ENCODE measurements at places on chromosomes 11 and 22.

DNA sequence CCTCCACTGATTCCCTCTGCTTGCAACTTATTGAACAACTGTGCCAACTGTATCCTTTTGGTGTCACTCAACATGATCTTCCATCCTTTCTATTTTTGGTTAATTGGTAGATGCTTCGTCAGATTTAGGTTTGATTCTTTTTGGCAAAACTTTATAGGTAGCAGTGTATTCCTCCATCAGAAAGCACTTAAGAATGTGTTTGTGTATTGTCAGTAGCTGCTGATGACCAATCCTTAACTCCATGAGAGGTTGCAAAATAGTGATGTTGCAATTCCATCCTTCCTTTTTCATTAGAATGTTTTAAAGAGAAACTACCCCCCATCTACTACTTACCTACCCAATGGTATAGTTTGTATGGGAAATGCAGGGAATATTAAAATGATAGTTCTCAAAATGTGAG lies 22.1 kb downstream of the FAM76B start:
- no peak for DNase-seq

DNA sequence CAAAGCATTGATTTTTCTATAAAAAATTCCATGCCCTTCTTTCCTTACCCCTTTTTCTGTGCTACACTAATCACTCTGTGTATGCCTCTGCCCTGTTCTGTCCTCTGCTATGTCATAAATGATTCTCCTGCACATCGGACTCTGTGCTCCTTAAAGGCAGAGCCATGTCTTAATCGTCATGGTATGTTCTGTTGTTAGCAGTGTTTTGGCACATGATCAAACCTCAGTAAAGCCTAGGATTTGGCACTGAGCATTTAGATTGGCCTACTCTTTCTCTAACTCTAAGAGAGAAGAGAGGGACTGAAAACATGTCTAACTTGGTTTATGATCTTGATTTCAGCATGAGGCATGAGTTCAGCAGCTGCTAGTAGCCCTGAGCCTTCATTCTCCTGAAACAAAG lies 266.9 kb downstream of the AASDHPPT start:
- no peak for DNase-seq

GRCh38 chr11:2982214-2982613 lies 9.9 kb downstream of the NAP1L4 start:
- no peak for DNase-seq

DNA sequence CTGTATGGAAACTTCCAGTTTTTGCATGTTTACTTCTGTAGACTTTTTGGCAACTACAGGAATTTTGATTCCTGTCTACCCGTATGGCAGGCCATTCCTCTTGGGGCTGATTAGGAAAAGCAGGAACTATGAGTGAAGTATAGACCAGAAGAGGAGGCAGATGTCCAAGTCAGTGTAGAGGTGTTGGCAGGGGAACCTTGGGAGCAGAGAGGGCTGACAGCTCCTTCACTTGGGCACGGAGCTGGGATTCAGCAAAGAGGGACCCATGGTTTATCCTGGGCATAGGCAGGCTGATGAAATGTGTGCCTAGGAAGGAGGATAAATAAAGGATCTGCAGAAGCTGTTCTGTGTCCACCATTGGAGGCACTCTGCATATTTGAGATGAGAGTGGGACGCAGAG lies 33.1 kb downstream of the TREH start:
- no peak for DNase-seq

- DNase-seq: no peak
These were observed 672 bp downstream of the RTL6 start for GRCh38 chr22:44497218-44497904.

GRCh38 chr11:11302565-11302964 lies 50.5 kb downstream of the CSNK2A3 start:
- DNase-seq: no peak

- no peak for DNase-seq
These were observed 106.7 kb upstream of the HSD17B12 start for GRCh38 chr11:43573873-43574272.

DNA sequence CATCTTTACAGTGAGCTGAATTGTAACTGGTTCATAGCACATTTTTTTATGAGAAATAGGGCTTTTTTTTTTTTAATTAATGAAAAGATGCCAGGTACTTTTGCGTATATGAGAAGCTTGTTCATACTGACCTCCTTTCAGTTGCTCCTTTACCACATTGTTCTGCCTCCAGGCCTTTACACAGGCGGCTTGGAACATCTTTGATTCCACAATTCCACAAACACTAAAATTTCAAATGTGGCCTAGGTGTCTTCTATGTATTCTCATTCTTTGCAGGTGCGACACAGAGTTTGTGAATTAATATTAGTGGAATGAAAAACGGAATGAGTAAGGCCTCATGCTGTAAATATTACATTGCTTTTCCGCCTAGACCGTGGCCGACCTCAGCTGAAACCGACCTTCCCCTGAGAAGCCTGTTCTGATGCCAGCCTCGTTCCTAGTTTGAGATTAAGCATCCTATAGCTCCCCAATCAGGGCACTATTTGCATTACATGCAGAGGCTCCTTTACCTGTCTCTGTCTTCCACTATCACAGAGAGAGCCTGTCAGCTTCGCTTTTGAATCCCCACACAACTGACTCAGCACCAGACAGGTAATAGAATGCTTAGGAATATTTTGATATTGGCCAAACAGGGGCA lies 125.8 kb downstream of the LDLRAD3 start:
- DNase-seq: no peak

DNA sequence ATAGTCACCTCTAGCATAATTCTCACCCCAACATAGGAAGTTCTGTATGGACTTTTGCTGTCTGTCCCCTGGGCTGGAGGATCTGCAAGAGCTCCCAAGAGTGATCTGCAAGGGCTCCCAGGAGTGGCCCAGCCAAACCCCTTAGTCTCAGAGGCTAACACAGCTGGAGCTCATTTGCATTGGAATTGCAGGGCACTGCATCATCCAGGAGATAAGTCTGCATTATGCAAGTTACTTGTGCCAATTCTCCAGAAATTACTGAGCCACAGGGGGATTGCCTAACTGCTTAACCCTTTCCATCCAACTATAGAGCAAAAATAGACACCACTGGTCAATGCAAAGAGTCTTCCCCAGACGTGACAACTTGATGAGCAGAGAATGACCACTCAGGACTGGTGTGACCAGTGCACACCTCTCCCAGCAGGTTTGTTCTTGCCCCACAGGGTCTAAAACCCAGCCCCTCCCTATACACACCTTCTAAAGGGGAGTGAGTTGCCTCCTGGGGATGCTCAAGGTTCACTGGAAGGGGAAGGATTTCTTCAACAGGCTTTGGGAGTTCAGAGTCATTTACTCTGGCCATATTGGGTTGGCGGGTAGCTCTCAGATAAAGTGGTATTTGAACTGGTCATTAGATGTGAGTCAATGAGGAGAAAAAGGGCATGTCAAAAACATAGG lies 38.4 kb downstream of the POU2AF3 start:
- DNase-seq: no peak

DNA sequence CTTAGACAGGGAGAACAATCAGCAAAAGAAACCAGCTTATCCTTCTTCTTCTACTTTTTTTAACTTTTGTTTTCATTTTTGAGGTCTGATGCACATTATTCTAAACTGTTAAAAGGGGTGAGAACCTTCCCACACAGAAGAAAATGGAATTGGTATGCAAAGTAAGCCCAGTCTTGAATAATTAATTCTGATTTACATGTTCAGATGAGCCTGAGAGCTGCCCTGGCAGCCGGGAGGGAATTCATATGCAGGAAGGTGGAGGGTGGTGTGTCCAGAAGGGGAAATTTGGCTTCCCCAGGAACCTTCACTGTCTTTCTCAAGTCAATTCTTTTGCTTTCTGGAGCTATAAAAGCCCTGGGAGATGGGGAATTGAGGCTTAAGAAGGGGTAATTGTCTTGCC lies 181.0 kb downstream of the INSC start:
- DNase-seq: no peak

DNA sequence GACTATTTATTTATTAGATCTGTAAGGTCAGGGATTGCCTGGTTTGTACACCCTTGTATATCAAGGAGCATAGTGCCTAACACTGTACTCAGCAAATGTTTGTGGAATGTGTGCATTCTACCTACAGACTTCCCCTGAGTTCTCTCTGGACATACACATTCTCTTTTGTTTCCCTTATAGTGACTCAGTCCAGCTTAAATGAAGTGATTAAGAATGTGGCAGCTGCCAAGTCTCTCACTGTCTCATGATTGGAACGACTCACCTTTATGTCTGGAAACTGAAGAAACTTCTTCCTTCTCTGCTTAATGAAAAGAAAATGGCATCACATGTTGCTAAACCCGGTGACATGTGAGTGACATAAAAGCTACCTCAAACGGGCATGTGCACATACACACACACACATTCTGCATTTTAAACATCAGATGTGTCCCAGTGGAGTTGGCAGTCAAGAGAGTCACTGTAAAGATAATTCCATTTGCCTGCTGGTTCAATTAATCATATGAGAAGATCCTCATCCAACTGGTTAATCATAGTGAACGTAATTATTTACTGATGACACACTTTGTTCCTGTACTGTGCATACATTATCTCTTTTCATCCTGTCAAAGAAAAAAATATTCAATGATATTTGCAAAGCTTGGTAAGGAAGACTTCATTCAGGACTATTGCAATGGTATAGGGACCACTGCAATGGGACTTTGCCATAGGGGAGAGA lies 42.8 kb downstream of the GLYAT start:
- DNase-seq: no peak

DNA sequence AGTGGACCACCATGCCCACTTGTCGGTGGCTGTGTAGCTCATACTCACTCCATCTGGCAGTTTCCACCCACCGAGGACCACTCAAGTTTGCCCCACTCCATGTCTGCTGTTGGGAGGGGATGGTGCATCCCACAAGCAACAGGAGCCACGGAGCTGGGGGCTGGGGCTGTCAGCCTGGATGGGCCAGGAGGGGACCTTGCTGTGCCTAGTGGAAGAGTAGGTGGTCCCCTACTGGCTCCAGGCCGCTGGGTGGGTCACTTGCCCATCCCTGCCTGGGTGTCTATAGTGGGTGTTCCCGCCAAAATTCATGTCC lies 57.0 kb downstream of the SMIM38 start:
- no peak for DNase-seq

DNA sequence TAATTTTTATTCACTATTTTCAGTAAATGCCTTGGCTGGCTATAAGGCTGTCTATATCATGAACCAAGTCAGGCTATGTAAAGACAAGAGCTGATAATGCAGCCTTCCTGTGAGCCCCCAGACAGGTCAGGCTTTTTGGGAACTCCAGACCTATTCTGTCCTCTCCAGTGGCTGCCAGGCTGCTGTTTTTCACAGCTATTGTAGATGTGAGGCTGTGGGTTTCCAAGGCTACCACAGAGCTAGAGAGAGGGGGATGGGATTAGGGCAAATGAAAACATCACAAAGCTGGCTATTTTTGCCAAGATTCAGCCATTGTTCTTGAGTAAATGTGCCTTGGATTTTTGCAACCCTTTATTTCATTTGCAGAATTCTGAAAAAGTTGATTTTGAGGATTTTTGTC lies 55.7 kb upstream of the SORL1-AS1 start:
- no peak for DNase-seq

DNA sequence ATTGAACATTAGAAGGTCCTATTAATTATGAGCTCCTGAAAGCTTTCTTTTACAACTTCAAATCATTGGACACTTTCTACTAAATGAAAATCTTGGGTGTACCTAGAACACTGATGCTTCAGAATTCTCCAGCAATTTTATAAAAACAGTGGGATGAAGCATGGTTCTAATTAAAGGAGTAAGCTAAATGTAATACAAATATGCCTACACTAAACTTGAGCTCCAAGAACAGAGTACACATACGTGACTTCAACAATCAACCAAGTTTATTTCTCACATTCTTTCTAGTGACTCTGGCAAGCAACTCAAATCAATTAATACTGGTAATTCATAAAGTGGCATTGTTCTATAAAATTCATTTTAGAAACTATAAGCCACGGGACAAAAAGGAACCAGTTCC lies 55.5 kb downstream of the PITPNB start:
- DNase-seq: no peak

GRCh38 chr11:19820100-19820499 lies 107.5 kb downstream of the NAV2 start:
- DNase-seq: no peak

GRCh38 chr11:95102733-95103132 lies 13.1 kb downstream of the ENDOD1 start:
- no peak for DNase-seq

DNA sequence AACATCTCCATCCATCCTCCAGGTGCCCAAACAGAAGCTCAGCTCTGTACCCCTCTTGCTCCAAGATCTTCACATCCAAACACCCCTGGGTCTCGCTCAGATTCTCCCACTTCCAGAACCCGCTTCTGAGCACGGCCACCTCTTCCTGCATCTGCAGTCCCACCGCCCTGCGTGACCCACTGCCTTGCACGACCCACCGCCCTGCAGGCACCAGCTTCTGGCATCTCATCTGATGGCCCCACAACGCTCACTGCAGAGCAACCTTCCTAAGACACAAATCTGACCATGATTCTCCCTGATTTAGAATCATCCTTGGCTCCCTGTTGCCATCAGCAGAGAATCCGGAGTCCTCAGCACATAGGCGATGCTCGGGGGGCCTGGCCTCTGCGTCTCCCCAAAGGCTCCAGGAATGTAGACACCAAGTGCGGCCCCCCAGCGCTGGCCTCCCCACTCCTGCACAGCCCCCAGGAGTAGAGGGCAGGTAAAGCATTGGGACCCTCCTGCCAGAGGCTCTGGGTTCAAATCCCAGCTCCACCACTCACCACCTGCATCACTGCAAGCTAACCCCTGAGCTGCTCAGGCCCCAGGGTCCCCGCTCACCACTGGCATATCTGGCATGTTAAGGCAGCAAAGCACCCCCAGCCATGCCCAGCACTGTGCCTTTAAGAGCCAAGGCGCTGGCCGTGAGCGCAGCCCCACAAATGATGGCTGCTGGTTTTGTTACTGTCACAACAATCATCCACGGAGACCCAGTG lies 459.3 kb downstream of the BRD1 start:
- no peak for DNase-seq

DNA sequence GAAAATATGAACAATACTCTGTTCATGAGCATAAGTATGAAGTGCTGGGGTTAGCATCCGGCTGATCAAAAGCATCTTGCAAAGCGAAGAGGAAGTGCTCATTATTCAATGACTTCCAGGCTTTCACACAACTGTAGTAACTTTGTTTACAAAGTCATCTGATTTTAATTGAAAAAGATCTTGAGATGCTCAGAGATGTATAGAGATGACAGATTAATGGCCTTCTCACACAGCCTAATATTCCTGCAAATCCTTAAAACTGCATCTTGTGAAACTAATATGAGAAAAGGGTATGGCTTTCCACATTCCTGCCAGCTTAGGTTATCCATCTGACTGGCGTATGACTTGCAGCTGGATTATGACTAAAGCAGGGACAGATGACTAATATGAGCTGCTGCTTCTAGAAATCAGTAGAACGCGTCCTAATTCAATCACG lies 125.4 kb downstream of the CASP12 start:
- DNase-seq: no peak

DNA sequence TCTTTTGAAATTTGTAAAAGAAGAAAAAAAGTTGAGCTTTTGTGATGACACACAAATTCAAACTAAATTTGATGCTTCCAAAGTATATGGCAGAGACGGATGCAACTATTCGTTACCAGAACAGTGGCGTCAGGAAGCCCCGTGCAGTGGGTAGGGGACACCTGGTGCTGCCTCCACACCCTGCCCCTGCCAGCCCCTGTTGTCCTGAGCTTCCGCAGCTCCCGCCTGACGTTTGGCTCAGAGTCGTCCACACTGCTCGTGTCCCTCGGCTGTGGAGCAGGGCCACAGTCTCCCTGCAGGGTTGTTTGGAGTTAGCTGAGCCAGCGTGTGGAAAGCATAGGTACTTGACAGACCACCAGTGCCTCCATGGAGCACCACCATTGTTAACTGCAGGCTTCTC lies 86.3 kb downstream of the ATXN10 start:
- no peak for DNase-seq

Measured in GM12892 (cell line).